ENCODE measurements at places on chromosomes 11 and 22.

GRCh38 chr11:92297567-92298553 is 73.2 kb downstream of the FAT3 start:
- peak; percentile 60 for DNase-seq

DNA sequence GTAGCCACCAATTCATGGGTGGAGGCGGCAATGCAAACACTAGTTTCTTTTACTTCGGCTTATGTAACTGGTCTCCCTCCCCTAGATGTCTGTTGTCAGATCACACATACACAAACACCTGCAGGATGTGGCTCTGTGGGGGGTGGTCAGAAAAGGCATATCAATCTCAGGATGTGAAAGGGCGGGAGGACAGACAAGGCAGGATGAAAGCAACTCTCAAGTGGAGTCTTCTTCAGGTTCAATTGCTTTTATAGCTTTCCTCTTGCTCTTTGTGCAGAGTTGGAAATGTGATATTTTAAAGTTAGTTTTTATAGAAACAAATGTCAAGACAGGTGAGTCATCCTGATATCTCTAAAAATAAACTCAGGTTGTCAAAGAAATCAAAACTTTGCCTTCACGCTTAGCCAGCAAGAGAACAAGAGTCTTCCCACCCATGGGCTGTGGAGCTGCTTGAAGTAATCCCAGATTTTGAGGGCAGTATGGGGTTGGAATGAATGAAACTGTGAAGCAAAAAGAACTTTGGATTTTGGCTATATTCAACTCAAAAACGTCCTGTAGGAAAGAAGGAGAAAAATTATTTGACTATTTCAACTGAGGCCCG is 423.4 kb downstream of the GUCY1A2 start:
- peak; percentile 46 for DNase-seq

DNA sequence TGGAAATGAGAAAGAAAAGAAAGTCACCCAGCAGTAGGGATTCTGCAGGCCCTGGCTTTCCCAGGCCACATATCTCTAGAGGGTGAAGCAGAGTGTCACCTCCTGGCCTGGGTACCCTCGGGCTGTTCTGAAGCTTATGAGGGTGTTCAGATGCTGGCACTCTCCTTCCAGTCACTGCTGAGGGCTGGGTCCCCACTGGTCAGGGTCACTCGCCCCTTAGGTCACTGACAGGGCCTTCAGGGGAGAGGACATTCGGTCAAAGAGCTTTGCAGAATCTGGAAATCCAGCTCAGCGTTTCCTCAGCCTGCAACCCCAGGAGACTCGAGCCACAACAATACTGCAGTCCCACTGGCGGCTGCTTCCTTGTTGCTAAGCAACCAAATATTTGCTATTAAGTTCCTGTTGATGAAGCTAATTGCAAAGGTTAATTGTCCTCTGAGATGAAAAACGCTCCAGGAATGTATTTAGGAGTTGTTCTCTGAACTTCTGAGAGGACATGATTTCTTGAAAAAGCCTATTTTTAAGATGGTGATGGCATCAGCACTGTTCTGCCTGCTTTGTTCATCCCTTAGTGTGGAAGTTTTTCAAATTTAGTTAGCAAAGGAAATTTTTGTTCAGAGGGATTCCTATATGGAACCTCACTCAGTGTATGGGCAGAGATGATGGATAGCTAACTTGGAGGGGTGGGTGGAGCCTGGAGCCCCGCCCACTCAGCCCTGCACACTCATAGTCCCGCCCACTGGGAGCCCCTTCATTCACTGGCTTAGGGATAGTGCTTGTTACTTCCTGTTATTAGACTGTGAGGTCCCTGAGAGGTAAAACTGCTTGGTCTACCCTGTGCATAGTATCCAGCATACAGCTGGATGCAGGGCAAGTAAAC is 109.2 kb downstream of the CSNK2A3 start:
- DNase-seq, result no peak

DNA sequence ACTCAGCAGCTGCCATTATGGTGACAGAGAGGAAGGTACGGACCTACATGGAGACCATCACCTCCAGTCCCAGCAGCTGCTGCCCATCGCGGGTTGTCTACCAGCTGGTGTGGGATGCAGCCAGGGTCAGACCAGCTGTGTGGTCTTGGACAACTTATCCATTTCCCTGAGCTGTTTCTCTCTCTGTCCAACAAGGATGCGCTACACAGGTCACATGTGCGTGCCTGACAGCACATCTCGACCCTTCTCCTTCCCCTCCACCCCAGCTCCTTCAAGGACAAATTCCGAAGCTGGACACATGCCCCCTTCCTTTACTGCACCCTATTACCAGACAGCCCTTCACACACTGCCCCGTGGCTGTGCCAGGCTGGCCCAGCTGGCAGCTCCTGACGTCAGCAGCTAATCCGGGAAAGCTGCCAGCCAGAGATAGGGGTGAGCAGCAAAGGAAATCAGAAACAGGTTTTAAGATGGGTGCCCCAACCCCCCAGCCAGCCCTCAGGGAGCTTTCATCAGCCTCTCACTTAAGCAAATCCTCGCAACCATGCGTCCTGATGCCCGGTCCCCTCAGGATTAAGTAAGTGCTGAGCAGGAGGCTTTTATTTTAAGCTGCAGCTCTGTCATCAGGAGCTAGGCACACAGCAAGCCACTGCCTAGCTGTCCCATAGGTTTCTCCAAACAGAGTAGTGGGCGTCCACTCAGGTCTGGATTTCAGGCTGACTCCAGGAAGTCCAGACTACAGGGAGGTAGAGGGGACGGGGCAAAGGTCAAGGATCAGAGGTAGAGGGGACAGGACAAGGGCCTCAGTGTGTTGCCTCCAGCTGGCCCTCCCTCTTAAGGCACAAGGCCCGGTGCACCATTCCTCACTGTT is 20.3 kb downstream of the TEF start:
- no peak for DNase-seq

- no peak for DNase-seq
Observed at GRCh38 chr11:75344186-75344585, 7.3 kb downstream of the ARRB1 start.

DNA sequence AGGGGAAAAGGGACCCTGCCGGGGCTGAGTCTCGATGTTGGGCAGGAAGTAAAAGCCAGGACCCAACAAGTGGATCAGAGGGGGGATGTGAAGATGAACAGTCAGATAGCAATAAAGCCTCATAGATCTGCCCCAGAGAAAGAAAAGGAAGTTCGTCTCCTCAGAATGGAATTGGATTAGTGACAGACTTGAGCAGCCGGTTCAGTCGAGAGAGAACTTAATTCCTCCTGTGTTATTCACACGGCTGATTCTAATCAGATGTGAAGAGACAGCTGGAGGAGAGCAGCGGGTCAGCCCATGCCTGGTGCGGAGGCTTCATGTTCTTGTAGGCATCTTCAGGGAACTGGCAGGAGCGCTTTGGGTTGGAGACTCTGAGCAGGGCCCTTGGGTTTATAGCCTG is 29.3 kb upstream of the CABP7 start:
- DNase-seq, result no peak

- no peak for DNase-seq
Observed at GRCh38 chr22:20514658-20515406, 7.4 kb downstream of the MED15 start.

GRCh38 chr22:42693055-42693762 is 27.5 kb downstream of the A4GALT start:
- DNase-seq, result no peak

DNA sequence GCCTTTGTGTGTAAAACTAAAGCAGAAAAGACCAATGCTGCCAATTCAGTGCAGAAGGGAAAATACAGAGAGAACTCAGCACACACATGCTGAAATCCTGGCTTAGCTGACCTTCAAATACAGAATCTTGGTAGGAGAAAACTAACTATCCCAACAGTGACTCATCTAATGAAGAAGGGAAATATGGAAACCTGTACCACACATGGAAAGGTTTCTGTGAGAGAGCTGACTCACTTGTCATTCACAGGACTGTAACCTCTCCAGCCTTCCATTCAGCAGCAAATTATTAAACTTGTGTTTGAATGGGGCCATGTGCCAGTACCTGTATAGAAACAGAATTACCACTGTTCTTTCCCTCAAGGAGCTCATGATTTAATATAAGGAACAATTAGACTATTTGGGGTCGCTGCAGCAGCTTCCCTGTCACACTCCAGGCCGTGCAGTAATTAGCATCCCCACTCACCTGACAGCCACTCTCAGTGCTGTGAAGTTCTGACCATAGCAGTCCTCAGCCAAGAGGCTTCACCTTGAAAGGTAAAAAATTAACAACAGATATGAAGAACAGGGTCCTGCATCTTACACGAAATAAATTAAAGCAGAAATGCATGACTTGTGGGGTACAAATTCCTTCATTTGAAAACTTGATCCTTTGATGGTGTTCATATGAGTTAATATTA is 53.9 kb downstream of the MSANTD4 start:
- no peak for DNase-seq

DNA sequence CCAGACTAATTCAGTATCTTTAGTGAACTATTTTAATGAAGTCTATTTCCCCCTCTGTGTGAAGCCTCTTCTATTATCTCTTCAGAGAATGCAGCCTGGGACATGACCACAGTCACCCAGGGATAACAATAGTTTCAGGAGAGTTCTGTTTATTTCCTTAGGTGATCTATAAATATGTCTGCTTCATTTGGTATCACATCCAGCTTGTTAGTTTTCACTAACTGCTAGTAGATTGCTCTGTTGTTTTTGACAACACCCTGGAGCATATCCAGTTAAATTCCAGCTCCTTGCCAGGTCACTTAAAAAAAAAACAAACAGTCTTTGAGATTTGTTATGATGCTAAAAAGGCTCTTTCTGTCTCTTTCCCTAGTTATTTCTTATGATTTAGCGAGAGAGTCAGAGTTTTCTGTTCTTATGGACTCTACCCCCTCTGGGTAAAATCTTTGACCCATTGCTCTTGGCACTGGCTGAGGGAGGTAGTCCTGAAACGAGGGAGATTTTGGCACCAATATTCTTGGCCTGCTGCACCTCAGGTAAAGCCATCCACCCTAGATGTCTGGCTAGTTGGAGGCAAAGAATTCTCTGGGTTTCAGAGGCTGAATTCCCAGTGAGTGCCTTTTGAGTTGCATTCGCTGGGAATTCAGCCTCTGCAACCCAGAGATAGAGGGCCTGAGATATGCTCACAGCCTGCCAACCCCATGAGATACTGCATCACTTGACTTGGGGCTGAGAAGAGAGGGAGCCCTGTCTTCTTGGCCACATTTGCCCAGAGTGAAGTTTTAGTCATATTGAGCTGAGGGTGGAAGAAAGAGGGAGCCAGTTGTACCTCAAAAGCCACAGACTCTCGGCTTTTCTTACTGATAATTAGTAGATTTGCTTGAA is 159.1 kb downstream of the PGR start:
- no peak for DNase-seq

- DNase-seq, result no peak
Observed at GRCh38 chr22:36981247-36981775, 37.9 kb downstream of the TST start.

- DNase-seq, result no peak
Observed at GRCh38 chr11:128894685-128895084, 3.5 kb downstream of the KCNJ5 start.

DNA sequence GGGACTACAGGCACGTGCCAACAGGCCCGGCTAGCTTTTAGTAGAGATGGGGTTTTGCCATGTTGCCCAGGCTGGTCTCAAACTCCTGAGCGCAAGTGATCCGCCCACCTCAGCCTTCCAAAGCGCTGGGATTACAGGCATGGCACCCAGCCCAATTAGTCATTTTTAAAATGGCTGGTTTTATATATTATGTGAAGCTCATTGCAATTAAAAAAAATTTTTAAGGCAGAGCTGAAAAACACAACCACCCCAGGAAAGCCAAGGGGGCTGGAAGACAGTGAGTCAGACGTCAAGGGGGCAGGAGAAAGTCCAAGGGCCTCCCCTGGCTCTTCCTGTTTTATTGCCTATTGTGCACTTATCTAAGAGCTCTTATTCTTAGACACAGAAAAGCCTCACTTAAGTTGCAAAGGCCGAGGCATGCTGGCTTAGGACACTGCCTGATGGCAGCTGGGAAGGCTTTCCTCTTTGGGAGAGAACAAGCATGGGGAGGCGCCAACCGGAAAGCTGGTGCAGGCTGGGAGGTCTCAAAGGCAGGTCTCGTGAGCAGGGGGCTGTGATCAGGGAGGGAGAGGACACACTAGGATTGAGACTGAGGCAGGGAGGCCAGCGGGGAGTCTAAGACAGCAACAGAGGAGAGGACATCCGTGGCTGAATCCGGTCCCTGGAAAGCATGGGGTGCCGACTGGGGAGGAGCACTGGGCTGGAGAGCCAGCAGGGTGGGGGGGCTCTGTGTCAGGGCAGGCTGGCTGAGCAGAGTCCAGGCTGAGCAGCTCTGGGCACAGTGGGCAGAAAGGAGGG is 11.1 kb upstream of the OSM start:
- DNase-seq, result no peak

DNA sequence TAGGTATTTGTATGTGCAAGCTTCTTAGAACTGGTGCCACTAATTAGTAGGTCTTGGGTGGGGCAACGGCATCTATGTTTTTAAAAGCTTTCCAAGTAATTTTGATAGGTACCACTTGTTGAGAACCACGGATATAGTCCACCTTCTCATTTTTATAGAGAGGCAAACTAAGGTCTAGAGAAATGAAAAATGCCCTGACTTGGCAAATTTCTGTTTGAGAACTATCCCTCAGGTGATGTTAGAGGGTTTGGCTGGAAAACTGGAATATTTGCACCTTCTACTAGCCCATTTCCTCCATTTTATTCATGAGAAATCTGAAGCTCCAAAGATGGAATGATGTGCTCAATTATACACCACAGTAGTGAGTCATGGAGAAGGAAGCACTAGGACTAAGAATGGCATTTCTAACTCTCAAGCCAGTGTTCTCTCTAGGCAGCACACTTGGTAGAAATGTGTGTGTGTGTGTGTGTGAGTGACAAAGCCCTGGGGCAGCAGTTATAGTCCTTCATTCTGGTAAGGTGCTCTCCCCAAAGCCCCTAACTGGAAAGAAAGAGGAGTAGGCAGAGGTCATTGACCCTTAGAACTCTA is 1.8 kb upstream of the TMEM86A start:
- no peak for DNase-seq

GRCh38 chr11:128860571-128861361 is 6.3 kb downstream of the KCNJ1 start:
- DNase-seq, result no peak

DNA sequence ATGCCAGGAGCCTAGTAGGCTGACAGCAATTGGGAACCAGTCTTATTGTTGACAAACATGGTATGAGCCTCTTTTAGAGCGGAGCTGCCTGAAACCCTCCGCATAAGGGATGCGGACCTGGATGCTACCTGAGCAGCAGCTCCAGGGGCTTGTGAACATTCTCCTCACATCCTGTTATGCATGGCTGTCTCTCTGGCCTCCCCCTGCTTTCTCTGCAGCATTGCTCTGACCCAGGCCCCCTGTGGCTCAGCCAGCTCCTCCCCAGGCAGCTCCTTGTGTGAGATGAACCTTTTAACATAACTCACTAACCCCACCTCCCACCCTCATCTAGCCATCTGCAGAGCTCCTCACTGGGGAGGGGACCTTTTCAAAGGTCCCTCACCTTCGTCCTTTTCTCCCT is 6.0 kb downstream of the BMAL1 start:
- no peak for DNase-seq

DNA sequence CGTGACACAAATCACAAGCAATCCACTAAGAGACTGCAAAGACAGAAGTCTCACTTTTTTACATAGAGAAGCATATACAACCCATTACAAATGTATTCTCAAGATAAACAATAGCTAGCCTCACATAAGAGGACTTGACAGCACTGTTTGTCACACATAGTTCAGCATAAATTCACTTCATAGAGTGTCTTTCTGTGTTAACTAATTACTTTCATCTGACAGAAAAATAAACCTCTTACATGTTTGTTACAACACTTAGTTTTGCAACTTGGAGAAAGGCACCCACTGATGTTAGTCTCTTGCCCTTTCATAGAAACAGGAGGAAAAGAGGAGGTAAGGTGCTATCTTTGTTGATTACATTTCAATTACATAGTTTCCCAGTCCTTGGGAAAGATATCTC is 2221.9 kb upstream of the RAG2 start:
- DNase-seq, result no peak

- no peak for DNase-seq
Observed at GRCh38 chr11:69000391-69000790, 12.7 kb downstream of the MRGPRF start.
